ENCODE measurements at places on chromosomes 4 and X.

DNA sequence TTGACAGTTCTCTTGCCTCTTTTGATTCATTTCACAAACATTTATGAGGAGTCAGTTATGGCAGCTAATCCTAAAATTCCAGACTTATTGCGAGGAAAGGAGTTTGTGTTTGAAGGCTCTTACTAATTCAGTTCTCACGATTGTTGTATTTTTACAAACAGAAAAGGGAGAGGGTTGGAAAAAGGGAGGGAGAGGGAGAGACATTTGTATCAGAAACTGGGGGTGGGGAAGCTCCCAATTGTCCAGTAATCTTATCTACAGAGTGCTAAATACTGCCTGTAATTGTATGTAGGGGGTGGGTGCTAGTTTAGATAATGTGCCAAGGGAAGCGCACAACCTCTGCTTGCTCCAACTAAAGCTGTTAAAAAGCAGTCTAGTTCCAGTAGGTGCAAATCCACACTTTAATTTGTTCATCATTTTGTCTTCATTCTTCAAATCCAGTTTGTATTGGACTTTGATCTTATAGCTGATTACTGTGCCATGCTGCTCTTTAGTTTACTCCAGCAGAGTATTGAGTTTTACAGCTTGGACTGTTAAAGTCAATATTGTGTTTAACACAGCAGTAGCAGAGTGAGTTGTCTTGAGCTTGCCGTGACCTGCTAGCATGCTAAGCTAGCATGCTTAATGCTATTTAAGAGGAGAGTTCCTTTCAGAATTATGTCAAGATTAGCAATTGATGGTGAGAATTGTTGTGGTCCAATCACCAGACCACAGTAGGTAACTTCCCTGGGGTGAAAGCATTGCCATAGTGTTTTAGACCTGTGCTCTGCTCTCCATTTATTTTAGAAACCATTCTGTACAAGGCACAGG, 13.9 kb downstream of the FNIP2 start:
- DNase-seq, result no peak

- no peak for DNase-seq
Observed at GRCh38 chrX:28997706-28998463, 410.6 kb downstream of the IL1RAPL1 start.

DNA sequence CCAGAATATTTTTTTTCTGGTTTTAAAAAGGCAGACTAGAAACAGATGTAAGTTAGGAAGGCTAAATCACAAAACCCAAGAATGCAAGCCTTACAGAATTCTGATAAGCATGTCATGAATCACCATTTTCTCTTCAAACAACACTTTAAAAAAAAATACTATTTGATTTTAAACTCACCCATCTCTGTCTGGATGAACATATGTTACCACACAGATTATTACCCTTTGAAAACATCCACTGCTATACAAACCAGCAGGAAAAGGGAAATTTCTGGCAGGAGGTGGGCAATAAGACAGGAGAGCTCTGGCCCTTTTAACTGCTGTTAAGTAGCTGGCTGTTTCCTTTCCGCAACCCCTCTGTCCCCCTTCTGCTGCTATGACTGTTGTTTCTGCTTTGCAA, 317.7 kb upstream of the NOCT start:
- no peak for DNase-seq

DNA sequence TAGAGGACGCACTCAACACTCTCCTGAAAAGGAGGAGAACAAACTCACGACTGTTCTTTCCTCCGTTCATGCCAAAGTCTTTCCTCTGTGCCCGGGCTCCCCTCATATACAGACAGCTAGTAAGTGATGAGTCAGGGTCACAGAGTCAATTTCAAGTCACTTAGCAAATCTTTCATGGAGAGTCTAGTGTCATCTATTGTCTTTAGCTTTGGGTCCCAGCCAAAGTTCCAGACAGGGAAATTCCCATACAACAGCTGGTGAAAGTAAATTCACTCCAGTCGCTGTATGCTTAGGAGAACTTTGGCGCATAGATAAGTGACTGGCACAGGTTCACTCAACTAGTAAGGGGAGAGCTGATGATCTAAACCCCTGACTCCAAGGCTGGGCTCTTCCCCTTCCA, 226.5 kb downstream of the MID1 start:
- no peak for DNase-seq

DNA sequence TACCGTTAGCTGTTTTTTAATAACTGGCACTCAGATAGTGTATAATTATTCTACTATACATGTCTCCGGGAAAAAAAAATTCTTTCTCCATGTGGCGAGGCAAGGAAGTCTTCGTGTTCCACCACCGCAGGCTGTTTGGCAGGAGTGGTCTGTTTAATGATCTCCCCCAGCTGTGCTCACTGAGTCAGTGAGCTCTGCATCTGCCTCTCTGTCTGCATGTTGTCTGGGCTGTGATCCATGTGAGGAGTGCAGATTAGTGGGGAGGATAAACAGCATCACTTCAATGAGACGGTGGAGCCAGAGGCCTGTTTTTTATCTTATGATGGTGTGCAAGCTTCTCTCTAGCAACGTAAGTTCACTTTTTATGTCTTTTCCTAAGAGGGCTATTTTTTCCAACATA, 69.8 kb downstream of the RPS3A start:
- no peak for DNase-seq

DNA sequence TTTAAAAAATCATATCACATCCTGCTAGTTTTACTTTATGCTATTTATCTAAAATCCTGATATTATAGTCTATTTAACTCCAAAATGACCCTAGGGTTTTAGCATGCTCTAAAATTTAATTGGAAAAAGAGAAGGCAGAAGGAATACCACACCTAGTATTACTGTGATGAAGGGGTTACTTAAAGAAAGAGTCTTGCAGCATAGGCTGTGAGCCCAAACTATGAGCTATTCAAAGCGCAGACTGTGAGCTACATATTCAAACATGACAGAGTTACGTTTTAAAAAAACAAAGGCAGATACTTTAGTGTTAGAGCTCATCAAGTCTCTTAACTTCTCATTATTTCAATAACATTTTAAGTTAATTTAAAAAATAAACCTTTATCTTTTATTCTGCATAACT, 247.7 kb upstream of the ETNPPL start:
- no peak for DNase-seq

DNA sequence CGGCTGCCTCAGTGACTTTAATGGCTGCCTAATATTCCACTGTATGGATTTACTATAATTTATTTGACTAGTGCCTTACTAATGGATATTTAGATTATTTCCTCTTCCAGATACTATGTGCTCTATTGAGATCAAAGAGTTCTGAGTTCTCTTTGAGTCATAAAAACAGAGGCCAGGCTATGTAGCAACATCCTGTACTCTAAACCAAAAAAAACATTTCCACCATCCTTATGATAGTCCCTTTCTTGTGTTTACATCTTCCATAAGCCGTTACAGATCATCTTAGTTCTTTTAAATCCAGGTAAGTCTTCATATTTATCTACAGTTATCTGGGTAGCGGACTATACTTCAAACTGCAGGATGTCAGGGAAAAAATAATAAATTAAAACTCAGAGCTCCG, 56.6 kb upstream of the TMEM184C start:
- no peak for DNase-seq

- DNase-seq, result no peak
Observed at GRCh38 chr4:52019936-52020657, at the start of gene LRRC66. TSS of gene LRRC66 (minus strand) at chr4:52020363. CDS start at chr4:52017613, 2,750 bp downstream.

GRCh38 chr4:7699031-7699430, 240.6 kb downstream of the AFAP1 start:
- DNase-seq, result no peak

Measured in nephron progenitor cell (in vitro differentiated cells).